ENCODE measurements at places on chromosomes 2 and 18. TPM values are rescaled to one million over a fixed set of nuclear protein-coding genes. Genes with fewer than 3 reads are reported as not detected.

GRCh38 chr2:70328921-70329561 lies 27.2 kb upstream of the FAM136A start:
- no peaks in the 10 kb centered on the region for H3K27me3 ChIP-seq
- H3K4me3 ChIP-seq: no peak overlapping the region
- no peaks in the 10 kb centered on the region for H3K36me3 ChIP-seq
- H3K27ac ChIP-seq: peak overlapping the region; percentile 38
- no peaks in the 10 kb centered on the region for H3K4me1 ChIP-seq

FHOD3 gene
- 1.9 TPM for total RNA-seq

DNAH6 gene
- total RNA-seq: 1.1 TPM

SATB2 gene
- total RNA-seq: 3.9 TPM

DNA sequence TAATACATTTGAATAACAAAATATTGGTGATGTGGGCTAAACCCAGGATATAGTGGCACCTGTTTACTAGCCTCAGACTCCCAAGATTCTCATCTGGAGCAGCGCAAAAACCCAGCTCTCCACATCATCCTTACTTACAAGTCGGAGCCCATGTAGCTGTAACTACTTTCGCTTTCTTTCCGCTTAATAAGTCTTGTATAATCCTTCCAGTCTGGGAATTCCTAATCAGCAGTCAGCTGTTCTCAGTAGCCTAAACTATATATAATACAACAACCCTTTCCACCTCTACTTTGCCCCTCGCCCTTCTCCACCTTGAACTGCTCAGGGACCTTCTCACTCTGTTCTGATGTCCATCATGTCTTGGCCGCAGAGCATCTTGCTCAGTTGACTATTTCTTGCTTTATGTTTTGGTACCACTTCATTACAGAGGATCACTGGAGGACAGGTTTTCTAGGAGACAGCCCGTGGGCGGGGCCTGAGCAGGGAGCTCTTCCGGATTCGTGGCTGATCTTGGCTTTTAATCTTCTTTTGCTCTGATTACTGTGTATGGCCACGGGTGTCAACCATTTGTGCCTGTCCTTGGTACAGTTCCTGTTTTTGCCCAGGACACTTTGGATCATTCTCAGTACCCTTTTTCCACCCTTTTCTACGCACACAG lies 119.9 kb upstream of the SERTAD2 start:
- DNase-seq: no peak
- H3K4me3 ChIP-seq: no peak overlapping the region
- no peaks in the 10 kb centered on the region for H3K36me3 ChIP-seq
- peaks cover 7% of the 10 kb centered on the region for H3K4me1 ChIP-seq

GRCh38 chr2:224272237-224272910 lies 129.5 kb downstream of the FAM124B start:
- no peak overlapping the region for H3K4me3 ChIP-seq
- H3K27ac ChIP-seq: no peak overlapping the region
- no peaks in the 10 kb centered on the region for H3K27me3 ChIP-seq
- no peaks in the 10 kb centered on the region for H3K4me1 ChIP-seq
- DNase-seq: no peak

DNA sequence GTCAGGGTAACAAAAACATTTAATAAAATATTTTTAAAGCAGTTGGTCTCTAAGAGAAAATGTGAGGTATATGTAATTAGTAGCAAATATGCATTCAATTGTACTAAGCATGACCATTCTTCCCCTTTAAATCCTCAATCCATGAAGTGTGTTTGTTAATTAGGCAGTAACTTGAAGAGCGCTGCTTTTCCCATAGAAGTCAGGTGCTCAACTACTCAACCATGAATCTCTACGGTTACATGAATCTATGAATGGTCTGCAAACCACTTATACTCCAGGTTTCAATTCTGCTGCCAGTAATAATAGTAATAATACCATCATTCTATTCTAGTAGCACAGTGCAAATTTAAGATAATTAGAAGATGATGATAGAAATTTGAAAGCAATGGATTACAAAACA lies 55.8 kb downstream of the SLC8A1 start:
- H3K27me3 ChIP-seq: no peaks in the 10 kb centered on the region
- DNase-seq: no peak
- no peak overlapping the region for H3K27ac ChIP-seq
- H3K4me1 ChIP-seq: peaks cover 4% of the 10 kb centered on the region

GRCh38 chr2:2765839-2766495 lies 434.9 kb upstream of the MYT1L start:
- no peak overlapping the region for H3K27ac ChIP-seq
- H3K4me1 ChIP-seq: no peaks in the 10 kb centered on the region
- H3K36me3 ChIP-seq: no peaks in the 10 kb centered on the region
- H3K27me3 ChIP-seq: no peaks in the 10 kb centered on the region
